NCI-H1105 (cell line): ENCODE measurements at places on chromosomes 13 and 19.
A peak's percentile ranks its signal among the peaks of the same experiment; 100 is the strongest.

DNA sequence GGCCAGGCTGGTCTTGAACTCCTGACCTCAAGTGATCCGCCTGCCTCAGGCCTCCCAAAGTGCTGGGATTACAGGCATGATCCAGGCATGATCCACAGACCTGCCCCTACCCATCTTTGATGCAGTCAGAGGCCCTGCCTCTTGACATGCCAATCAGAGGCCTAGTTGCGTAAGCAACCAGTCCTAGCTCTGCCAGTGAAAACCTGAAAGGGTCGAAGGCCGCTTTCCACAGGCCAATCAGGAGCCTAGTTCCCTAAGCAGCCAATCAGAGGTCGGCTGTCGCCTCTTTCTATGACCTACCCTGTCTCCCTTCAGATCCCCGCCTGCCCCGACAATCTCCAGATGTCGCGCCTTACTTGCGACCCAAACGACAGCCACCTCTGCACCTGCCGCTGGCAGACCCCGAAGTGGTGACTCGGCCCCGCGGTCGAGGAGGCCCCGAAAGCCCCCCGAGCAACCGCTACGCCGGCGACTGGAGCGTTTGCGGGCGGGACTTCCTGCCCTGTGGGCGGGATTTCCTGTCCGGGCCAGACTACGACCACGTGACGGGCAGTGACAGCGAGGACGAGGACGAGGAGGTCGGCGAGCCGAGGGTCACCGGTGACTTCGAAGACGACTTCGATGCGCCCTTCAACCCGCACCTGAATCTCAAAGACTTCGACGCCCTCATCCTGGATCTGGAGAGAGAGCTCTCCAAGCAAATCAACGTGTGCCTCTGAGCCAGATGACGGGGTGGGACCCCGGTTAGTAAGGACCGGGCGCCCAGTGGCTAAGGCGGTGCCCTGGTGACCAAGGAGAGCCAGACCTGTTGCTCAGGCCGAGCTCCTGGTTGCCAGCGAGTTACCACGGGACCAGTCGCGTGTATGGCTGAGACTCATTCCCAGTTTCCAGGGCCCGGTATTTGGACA is 6.3 kb downstream of the SYDE1 start:
- DNase-seq: no peak

DNA sequence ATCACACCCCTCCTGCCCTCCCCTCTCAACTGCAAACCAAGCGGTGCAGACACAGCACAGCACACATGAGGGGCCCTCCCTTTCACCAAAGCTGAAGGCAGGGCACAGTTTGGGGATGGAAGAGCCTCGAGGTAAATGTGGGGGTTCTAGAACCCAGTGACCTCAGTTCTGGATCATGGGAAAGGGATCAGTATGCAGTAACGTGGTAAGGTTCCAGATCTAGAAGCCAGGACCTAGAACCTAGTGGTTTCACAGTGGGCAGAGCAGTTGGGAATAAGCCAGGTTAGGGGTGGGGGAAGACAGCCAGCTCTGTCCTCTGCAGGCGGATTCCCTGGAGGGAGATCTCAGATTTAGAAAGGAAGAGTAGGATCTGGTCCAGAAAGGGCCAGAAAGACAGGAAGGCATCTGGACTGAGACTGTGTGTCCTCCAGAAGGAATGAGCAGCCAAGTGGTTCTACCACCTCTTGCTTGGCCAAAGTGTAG is 3.1 kb downstream of the FTL start:
- no peak for DNase-seq

- DNase-seq: no peak
Observed at GRCh38 chr19:40283414-40284250, 1.5 kb downstream of the AKT2 start.

GRCh38 chr19:1730157-1730556 is 23.1 kb upstream of the ONECUT3 start:
- DNase-seq: no peak

- no peak for DNase-seq
Observed at GRCh38 chr19:38557205-38557799, 60.5 kb downstream of the MAP4K1 start.

DNA sequence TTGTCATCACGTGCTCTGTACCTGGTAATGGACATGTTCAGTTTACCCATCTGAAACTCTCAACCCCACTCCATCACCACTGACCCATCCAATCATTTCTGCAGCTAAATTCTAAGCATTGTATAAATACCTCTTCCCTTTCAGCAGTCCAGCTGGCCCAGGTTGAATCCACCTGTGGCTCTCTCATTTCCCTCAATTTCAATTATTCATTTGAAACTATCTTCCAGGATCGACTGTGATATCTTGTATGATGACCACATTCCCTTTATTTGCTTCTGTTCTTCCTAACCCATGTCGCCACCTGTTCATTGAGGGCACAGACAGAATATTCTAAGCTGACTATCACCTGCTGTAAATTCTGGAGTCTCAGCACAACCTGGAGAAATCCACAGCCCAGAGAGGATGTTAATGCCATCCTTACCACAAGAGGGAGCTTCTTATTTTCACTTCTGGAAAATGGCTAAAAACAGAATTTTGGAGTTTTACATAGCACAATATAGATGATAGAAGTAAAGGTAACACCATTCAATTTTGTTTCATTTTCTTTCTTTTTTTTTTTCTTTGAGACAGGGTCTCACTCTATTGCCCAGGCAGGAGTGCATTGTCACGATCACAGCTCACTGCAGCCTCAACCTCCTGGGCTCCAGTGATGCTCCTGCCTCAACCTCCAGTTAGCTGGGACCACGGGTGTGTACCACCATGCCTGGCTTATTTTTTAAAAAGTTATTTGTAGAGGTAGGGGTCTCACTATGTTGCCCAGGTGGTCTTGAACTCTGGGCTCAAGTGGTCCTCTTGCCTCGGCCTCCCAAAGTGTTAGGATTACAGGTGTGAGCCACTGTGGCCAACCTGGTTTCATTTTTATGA is 38.6 kb downstream of the ZNF823 start:
- peak; percentile 6 for DNase-seq

- DNase-seq: no peak
Observed at GRCh38 chr19:44884566-44884965, 6.5 kb upstream of the TOMM40 start.

DNA sequence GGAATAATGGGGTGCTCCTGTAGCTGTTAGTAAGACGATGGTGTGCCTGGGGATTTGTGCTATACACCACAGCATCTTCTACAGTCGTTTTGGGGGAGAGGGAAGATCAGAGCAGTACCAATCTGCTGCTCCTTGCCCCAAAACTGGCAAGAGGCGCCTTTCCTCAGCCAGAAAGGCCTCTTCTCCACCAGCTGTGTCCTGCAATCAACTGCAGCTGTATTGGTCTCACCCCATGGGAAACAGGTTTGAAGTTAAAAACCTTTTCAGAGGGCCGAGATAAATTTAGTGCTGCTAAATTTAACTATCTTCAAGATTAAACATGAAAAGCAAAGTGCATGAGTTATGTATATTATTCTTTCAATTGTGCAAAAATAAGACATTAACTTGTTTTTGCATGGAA is 1.2 kb upstream of the RNASEH2B start:
- DNase-seq: no peak

DNA sequence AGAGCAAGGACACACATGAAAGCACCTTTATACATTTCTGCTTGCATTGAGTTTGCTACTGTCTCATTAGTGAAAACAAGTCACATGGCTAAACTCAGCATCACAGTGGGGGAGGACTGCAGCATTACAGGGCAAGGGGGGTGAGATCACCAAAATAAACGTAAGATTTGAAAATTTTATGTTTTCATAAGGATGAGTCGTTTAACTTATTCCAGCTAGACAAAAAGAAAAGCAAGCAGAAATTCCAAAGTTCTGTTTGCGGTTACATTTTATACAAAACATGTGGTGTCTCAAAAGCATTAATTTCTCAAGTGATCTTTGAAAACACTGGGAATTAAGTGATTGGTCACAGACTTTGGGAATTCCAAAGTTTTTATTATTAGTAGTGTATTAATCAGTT is 261.4 kb upstream of the RXFP2 start:
- no peak for DNase-seq

DNA sequence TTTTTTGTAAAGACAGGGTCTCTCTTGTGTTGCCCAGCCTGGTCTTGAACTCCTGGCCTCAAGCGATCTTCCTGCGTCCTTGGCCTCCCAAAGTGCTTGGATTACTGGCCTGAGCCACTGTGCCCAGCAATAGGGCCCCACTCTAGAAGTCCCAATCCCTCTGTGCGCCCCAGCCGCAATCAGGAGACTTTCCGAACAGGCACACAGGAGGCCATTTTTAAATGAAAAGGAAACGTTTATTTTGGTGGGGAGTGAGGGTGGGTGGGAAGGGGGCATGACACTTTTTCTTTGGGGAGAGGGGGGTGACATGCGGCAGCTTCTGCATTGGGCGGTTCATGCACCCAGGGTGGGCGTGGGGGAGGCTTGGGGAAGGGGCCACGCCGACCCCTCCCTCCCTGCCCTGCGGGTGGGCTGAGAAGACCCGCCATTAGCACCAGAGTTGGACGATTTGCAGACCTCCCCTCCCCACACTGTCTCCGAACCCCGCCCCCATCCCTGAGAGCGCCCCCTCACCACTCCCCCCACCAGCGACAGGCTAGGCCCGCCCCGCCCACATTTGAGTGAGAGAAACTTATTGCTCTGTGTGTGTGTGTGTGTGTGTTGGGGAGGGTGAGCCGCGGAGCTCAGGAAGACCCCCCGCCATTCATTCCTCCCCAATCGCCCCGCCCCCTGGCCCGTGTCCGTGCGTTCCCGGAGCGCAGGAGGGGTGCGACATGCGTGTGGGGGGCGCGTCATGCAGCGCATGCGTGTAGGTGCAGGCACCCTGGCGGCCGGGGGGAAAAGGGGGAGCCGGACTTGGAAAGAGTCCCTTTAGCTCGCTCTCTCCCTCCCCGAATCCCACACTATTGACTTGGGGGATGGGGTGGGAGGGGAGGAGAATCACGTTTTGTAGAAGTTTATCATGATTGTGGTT is 17.2 kb downstream of the KCNC3 start:
- peak; percentile 60 for DNase-seq

GRCh38 chr19:15989889-15990288 is 41.1 kb downstream of the OR10H4 start:
- no peak for DNase-seq

GRCh38 chr19:55495646-55496349 is 7.6 kb downstream of the SSC5D start:
- no peak for DNase-seq

GRCh38 chr13:19737844-19738557 is 44.7 kb downstream of the PSPC1 start:
- DNase-seq: no peak

GRCh38 chr13:30334663-30335386 is 27.5 kb upstream of the KATNAL1 start:
- DNase-seq: peak; percentile 9

DNA sequence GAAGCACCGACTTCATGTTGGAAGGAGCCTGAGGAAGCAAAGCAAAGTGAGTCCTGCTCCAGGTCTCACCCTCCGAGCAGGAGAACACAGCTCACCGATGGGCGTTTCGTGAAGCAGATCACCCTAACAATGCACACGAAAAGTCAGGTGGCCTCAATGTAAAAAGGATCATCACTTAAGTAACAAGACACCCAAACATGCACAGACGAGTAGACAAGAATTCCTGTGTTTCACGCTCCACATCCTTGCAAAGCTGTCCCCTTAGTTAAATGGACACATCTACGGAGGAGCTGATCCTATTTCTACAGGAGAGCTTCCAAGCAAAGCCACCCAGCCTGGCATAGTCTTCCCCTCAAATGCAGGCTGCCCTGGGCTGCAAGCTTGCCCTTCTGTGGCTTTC is 66.2 kb downstream of the SLC15A1 start:
- DNase-seq: no peak

GRCh38 chr13:107066355-107066754 is 498.4 kb upstream of the ARGLU1 start:
- no peak for DNase-seq

- DNase-seq: no peak
Observed at GRCh38 chr13:69872321-69873047, 235.1 kb upstream of the ATXN8OS start.

- DNase-seq: no peak
Observed at GRCh38 chr19:19179548-19180441, 9.7 kb upstream of the MEF2B start.

DNA sequence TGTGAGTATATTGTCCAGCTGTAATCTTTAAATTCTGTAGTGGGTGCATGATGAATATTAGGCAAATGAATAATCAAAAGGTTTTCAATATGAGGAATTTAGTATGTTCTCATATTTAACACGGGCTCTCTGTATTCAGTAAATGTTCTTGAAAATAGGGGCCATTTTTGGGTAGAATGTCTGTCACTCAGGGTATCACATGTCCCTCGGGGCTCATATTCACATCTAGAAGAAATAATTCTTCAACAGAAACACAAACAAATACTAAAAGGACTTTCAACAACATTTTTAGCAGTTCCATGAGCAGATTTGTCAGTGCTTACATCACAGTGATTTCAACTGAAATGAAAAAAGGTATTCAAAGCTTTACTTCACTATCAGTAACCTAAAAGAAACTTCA is 1388.4 kb upstream of the MIR17HG start:
- no peak for DNase-seq

DNA sequence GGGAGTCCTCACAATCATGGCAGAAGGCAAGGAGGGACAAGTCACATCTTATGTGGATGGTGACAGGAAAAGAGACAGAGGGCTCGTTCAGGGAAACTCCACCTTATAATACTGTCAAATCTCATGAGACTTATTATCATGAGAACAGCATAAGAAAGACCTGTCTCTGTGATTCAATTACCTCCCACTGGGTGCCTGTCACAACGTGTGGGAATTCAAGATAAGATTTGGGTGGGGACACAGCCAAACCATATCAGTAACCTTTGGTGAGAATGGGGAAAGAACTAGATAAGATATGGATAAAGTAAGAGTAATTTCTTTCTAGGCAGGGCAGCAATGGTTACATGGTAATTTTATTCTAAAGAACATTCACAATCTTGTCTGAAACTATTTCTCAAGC is 344.9 kb upstream of the KLF12 start:
- DNase-seq: no peak

- DNase-seq: no peak
Observed at GRCh38 chr13:27034678-27035111, 136.9 kb downstream of the USP12 start.

GRCh38 chr13:80881495-80881894 is 540.6 kb upstream of the SPRY2 start:
- DNase-seq: no peak

GRCh38 chr13:112895521-112896465 is 73.2 kb upstream of the MCF2L start:
- no peak for DNase-seq

DNA sequence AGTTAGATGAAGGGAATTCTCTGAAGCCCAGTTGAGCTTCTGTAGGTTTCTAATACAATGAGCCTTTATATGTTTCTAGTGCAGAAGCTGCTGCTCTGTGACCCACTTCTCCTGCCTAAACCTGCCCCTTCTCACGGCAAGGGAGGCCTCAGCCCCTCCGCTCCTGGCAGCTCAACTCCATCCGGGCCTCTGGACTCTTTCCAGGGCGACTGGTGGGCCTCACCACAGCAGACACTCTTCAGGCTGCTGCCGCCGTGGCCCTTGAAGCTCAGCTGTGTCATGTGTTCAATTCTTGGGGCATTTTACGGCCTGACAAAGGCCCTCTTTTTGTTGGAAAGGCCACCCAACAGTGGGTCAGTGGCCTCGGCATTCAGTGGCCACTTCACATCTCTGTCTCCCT is 10.0 kb upstream of the C19orf33 start:
- no peak for DNase-seq
